KG1 (cell line): ENCODE measurements at places on chromosomes 6 and 20.

DNA sequence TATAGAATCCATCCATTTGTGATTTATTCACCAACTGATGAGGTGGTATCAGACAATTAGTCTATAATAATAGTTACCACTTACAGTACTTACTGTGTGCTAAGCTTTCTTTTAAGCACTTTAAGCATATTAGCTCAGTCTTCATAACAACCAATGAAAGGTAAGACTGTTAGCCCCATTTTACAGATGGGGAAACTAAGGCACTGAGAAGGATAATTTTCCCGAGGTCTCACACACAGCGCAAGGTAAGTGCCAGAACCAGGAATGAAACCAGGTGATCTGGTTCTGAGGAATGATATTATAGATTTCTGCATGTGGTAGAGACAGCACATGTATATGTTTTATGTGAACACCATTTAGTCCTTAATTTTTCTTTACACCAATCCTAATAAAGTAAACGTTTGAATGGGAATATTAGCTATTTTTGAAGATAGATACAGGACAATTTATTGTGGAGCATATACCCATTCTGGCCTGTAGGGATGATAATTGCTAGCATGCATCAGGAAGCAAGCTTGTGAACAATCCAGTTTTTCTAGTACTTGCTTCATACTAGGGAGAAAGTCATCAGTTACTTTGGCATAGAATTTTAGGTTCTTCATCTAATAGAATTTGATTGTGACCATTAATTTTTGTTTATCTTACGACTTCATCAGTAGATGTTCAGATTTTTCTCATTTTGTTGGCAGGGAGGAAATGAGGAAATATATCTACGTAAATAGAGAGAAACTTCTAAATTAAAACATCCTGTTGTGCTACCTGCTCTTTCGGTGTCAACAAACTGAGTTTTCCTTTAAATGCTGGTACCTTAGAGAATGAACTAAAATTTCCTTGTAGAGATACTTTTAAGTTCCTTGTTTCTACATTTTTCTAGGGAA lies 3.0 kb downstream of the YWHAB start:
- no peak for DNase-seq

- no peak for DNase-seq
Observed at GRCh38 chr6:132650429-132650828, 8.6 kb downstream of the TAAR1 start.

- no peak for DNase-seq
Observed at GRCh38 chr20:59805786-59806577, 127.5 kb downstream of the SYCP2 start.

DNA sequence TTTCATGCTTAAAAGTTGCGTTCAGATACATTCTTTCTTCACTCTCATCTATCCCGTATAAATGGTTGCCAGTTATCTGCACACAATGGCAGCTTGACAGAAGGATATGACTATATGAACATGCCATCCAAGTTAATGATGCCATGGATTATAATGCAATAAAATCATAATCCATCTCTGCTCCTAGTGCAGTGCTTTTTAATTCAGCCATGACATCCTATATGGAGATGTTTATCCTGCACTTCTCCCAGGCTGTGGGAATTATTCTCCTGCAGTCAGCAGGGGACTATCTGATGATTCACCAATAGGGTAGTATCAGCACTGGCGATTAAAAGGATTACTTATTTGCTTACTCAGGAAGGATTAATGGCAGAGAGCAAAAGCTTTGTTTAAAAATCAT lies 273.8 kb downstream of the SAMD5 start:
- no peak for DNase-seq

GRCh38 chr20:35302421-35303335 lies 10.5 kb upstream of the FAM83C start:
- DNase-seq = no peak

GRCh38 chr6:13397359-13398068 lies 69.2 kb upstream of the TBC1D7 start:
- DNase-seq = no peak

DNA sequence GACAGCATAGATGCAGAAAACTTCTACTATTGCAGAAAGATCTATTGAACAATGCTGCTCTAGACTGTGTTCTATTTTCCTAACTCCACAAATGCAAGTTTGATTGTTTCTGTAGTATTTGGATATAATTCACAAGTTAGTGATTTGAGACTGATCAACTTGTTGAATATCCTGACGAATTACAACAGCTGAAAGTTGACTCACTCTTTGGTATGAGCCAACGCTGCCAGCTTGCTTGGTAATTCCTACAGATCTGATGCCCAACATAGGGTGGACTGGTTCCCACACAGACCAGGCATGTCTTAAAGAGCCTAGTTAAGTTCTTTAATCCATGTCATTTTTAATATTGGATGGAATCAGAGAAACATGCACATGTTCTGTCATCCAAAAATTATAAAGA lies 231.0 kb upstream of the RAB32 start:
- DNase-seq = no peak

- DNase-seq = no peak
Observed at GRCh38 chr6:113620386-113620785, 236.8 kb upstream of the MARCKS start.
